T-helper 17 cell (primary cell): ENCODE measurements at places on chromosomes 2 and 18. TPM values are rescaled to one million over a fixed set of nuclear protein-coding genes. Genes with fewer than 3 reads are reported as not detected.

Gene REG1B
- total RNA-seq: not detected

Gene LOXHD1
- 0.30 TPM for total RNA-seq

Gene SH2D6
- total RNA-seq: 0.40 TPM

Gene GAL3ST2
- total RNA-seq: 2.2 TPM

Gene PAX3
- total RNA-seq: not detected

Gene CCDC178
- total RNA-seq: not detected

Gene SLC40A1
- total RNA-seq: 92.7 TPM

Gene C2orf80
- total RNA-seq: not detected

Gene HMSD
- total RNA-seq: not detected

Gene SKOR2
- not detected for total RNA-seq

Gene DAPL1
- total RNA-seq: not detected

Gene CFAP221
- not detected for total RNA-seq

Gene MOCOS
- total RNA-seq: not detected

Gene PROKR1
- not detected for total RNA-seq

Gene RFX8
- total RNA-seq: 0.44 TPM

Gene SRD5A2
- total RNA-seq: not detected

Gene CPS1
- total RNA-seq: 0.67 TPM

Gene TRIM43
- total RNA-seq: not detected

Gene TRPM8
- not detected for total RNA-seq

Gene COL4A3
- 0.23 TPM for total RNA-seq

Gene LAMA3
- total RNA-seq: not detected

Gene DRC1
- not detected for total RNA-seq

Gene TMEM198
- total RNA-seq: 0.42 TPM

Gene MOGAT1
- total RNA-seq: not detected

Gene NEURL3
- total RNA-seq: 0.44 TPM

Gene MGAT4A
- 187 TPM for total RNA-seq

Gene DSG1
- total RNA-seq: not detected

Gene CDH20
- total RNA-seq: 0.35 TPM

Gene MAL
- total RNA-seq: 159 TPM

Gene GPR45
- not detected for total RNA-seq

Gene NEB
- 1.7 TPM for total RNA-seq

Gene CTLA4
- 77.2 TPM for total RNA-seq

Gene ALLC
- total RNA-seq: not detected

Gene CD28
- total RNA-seq: 174 TPM

Gene COX5B
- total RNA-seq: 122 TPM

Gene AP1S3
- 2.9 TPM for total RNA-seq

Gene SERPINB10
- not detected for total RNA-seq

Gene DNAJC5G
- not detected for total RNA-seq

Gene CNGA3
- not detected for total RNA-seq

Gene CCDC102B
- total RNA-seq: 5.0 TPM

Gene ARHGEF4
- total RNA-seq: 1.5 TPM

Gene PARD6G
- total RNA-seq: 3.5 TPM

Gene ANO7
- 0.20 TPM for total RNA-seq

Gene FNDC4
- not detected for total RNA-seq

Gene WNT6
- total RNA-seq: not detected

Gene C1GALT1C1L
- not detected for total RNA-seq

Gene SERPINE2
- 0.37 TPM for total RNA-seq

Gene PIEZO2
- total RNA-seq: not detected

Gene DNAH6
- 0.52 TPM for total RNA-seq

Gene DUSP19
- 1.6 TPM for total RNA-seq

Gene MROH2A
- not detected for total RNA-seq
